ENCODE measurements at places on chromosomes 2 and 18. TPM values are rescaled to one million over a fixed set of nuclear protein-coding genes. Genes with fewer than 3 reads are reported as not detected.

- DNase-seq = no peak
- H3K27me3 ChIP-seq = no peaks in the 10 kb centered on the region
- H3K4me1 ChIP-seq = peaks cover 10% of the 10 kb centered on the region
- H3K4me3 ChIP-seq = no peak overlapping the region
- no peak overlapping the region for H3K27ac ChIP-seq
These were observed 111.5 kb upstream of the SH3BP4 start for GRCh38 chr2:234840336-234840735.

CSRNP3 gene
- total RNA-seq = 5.8 TPM

GRCh38 chr2:11118761-11119160, 36.5 kb upstream of the SLC66A3 start:
- no peaks in the 10 kb centered on the region for H3K36me3 ChIP-seq
- no peaks in the 10 kb centered on the region for H3K27me3 ChIP-seq
- no peak overlapping the region for H3K27ac ChIP-seq
- H3K4me1 ChIP-seq = no peaks in the 10 kb centered on the region

DNA sequence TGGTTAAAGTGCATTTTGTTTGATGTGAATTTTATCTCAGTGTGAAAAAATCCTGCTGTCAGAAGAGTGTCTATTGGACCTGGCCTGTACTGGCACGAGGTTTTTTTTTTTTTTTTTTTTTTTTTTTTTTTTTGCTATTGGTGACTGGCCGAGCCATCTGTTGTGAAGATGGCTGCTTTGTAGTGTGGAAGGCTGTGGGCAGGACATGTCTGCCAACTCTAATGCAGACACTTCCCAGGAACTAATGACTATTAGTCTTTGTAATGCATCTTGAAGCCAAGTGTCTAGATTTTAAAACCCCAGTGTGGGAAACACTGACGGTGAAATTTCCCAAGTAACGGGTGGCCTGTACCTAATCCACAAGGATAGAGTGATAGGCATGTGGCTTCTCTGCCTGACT, 34.3 kb downstream of the ZAP70 start:
- H3K4me1 ChIP-seq = no peaks in the 10 kb centered on the region
- no peak for DNase-seq
- peaks cover 45% of the 10 kb centered on the region for H3K36me3 ChIP-seq
- no peak overlapping the region for H3K4me3 ChIP-seq
- H3K27me3 ChIP-seq = no peaks in the 10 kb centered on the region

DNA sequence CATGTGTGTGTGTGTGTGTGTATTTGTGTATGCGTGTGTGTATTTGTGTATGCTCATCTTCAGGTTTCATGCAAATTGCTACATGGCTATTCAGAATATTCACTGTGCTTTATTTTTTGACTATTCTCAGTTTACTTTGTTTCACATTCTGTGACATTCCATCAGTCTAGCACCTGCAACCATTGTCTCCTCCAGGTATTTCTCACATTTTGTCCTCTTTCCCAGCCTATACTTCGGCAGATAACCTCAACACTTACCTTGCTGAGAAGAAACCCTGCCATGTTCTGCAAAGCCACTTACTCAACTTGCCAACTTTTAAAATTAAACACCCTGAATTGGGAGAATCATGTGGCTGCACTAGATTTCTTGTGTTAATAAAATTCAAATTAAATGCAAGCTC, 135.4 kb upstream of the REG3A start:
- DNase-seq = no peak
- no peaks in the 10 kb centered on the region for H3K4me1 ChIP-seq
- no peak overlapping the region for H3K4me3 ChIP-seq
- H3K27ac ChIP-seq = no peak overlapping the region
- no peaks in the 10 kb centered on the region for H3K36me3 ChIP-seq

NMUR1 gene
- total RNA-seq = 0.79 TPM

GRCh38 chr2:160574468-160575140, 81.0 kb upstream of the RBMS1 start:
- no peaks in the 10 kb centered on the region for H3K36me3 ChIP-seq
- no peak overlapping the region for H3K4me3 ChIP-seq
- DNase-seq = no peak
- no peaks in the 10 kb centered on the region for H3K27me3 ChIP-seq

All from spleen (tissue), 13 donors.